RPMI7951 (cell line): ENCODE measurements at places on chromosomes 13 and 19.

- no peak for DNase-seq
Observed at GRCh38 chr13:73767191-73767741, 366.9 kb downstream of the KLF12 start.

GRCh38 chr19:19619849-19620210 is 1.3 kb upstream of the PBX4 start:
- no peak for DNase-seq

DNA sequence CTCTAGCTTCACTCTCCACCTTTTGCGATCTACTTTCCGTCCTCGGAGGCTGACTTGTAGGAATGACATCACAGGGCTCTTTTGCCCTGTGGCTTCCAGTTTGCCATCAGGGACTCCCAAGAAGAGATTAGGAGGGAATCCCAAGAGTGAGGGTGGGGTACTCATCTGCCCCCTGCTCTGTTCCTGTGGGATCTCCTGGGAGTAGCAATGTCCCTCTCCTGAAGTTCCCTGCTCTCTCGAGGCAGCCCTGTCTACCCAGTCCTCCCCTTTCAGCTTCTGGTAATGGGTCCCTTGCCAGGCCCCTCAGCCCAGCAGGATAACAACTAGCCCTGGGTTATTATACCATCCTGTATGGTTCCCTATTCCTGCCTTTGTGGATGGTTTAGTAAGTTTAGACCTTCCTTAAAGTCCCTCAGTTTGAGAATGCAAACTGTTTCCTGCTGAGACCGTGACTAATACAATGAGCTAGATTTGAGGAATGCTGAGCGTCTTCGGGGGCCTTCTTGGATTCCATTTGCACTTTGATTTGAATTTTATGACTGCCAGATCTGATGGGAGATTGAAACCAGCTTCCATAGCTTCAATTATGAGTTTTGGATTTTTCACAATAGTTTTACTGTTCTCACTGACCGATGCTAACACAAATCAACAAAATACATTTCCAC is 73.7 kb upstream of the IPO5 start:
- peak; percentile 85 for DNase-seq

DNA sequence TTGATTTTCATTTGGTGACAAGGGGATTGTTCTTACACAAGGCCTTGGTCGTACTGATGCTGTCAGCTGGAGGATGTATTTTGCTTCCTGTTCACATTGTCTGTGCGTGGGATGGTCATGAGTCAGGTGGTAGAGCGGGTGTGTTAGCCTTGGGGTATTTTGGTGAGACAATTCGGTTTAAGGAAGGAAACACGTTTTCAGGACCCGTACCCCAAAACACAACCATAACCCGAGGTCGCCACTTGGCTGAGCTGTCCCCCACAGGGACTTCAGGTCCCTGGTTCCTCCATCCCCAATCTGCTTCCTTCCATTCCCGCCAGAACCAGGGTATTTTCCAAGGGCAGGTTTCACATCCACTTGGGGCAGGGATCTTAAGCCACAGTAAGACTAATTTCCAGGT is 15.0 kb downstream of the MYO9B start:
- DNase-seq = peak; percentile 81

DNA sequence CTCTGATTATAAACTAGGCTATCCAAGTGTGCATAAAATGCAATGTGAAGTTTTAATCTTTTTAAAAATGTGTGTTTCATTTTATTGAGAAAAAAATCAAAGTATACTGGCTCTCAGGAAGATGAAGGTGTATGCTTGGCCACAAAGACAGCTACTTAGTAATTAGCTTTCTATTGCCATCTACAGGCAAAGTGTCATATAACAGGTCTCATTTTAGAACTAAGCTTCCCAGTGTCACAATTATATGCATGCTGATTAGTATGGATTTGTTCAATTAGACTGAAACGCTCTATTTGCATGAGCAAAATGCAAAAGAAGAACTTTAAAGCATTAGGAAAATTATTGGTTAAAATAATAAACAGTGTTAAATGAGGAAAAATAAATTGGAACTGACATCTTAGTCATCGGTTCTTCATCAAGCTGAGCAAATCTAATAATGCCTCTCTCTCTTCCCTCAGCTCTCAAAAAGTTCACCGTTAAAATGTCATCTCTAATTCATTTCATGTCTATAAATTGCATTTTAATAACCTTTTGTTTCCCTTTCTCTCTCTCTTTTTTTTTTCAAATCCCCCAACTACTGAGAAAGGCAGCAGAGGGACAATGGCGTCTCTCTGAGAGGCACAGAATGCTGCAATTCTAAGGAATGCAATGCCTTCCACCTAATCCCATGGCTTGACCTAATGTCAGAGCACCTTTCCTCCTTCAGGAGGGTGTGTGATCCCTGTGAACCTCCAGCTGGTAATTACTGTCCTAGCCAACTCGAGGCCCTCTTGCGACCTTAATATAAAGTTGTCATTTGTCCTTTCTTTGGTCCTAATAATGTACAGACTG is 313.1 kb upstream of the MAB21L1 start:
- peak; percentile 31 for DNase-seq

DNA sequence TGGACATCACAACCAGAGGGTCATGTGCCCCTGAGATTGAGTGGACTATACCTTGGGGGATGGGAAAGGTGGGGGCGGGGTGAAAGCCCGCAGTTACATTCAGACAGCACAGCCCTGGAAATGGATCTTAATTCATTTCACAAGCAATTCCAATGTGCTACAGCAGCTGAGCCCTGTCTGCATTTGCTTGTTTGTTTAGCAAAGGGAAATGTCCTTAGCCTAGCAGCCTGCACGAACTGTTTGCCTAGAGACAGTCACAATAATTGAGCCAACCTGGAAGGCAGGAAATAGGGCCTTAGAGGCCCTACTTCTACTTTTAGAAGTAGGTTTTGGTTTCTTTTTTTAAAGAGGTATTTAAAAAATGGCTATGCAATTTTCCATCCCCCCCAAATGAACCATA is 177.3 kb upstream of the KL start:
- DNase-seq = no peak

- no peak for DNase-seq
Observed at GRCh38 chr13:73913751-73914518, 220.3 kb downstream of the KLF12 start.

DNA sequence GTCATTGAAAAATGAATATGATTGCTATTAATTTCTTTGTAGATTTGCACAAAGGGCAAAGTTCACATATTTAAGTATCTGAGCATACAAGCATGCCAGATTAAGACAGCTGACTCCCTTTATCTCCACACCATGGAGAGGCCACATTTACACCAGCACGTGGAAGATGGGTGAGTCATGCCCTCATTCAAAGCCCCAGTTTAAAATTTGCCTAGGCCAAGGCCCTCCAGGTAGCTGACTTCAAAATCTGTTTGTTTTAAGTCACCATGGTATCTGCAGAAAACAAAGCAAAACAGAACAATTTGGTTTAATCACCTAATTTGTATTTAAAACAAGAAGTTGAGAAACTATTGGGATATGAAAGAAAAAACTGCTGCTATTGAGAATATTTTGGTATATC is 109.2 kb downstream of the ESD start:
- peak; percentile 65 for DNase-seq
